ENCODE measurements at places on chromosomes 2 and 18.
A peak's percentile ranks its signal among the peaks of the same experiment; 100 is the strongest.

DNA sequence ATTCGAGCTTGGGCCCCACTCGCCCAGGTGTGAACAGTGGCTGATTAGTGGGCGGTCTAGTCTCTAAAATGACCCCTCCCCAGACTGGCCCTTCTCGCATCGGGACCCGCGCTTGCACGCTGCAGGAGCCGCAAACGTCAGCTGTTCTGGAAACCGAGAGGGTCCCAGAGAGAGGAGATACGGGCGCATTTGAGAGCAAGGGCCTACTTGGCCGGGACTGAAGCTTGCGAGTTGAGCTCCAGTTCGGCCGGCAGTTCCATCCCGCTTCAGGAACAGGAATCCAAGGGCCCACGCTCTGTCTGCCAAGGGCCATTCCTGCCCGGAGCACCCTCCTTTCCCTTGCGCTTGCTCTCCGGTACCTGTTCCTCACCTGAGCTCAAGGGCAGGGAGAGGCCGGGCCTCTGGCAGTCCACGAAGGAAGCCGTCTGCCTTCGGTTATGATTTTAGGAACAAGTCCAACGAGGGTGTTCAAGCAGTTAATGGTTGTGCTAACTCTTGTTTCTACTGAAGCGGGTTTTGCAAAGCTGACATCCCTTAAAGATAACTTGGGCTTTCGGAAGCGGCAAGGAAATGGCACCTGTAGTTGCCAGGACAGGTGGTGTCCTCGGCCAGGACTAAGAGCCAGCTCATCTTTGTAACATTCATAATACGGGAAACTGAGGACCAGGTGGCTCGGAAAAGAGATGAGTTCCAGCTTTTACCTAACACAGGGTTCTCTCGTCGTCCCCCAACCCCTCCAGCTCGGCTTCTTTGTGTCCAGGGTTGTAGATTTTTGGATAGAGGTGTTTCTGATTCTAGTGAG lies 3.9 kb upstream of the DLX1 start:
- DNase-seq = no peak

DNA sequence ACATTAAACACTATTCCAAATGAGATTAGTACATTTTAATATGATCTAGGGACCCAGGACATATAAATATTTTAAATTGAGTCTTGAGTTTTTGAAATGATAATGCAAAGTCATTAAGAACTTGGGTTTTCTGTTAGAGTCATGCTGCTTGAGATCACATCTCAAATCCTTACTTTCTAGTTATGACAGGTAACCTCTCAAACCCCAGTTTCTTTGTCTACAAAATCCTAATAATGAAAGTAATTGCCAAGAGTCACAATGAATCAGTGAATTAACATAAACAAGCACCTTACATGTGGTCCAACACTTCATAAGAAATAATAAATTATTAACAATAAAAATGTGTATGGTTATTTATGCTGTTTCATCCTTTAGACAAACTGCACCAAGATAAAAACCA lies 607.6 kb downstream of the LRP1B start:
- no peak for DNase-seq

GRCh38 chr2:233339427-233339826 lies 14.9 kb upstream of the DGKD start:
- DNase-seq = no peak

- DNase-seq = no peak
Observed at GRCh38 chr2:104654811-104655210, 199.1 kb upstream of the POU3F3 start.

DNA sequence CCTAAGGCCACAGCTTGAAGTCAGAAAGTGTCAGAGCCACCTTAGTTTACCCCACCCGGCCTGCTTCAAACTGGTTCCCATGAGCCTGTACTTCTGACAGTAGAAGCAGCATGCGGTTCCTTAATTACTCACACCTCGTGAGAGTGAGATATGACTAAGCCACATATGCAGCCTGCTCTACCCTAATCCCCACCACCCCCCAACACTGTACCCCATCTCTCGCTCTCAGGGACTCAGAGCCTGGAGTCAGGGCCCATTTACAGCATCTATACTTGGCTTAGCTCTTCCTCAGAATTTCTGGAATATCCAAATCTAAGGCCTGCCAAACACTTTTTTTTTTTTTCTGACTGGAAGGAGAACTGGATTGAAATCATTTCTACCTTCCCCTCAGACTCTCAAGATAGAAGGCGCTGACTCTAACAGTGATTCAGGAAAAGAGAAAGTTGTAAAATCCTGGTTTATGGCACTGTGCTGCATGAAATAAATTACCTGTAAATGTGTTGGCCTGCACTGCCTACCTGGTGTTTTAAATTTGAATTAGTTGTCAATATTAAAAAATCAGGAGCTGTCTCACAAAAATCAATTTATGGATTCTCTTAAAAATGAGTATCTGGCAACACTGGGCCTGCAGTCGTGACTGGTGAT lies 360.0 kb downstream of the RND3 start:
- DNase-seq = no peak

DNA sequence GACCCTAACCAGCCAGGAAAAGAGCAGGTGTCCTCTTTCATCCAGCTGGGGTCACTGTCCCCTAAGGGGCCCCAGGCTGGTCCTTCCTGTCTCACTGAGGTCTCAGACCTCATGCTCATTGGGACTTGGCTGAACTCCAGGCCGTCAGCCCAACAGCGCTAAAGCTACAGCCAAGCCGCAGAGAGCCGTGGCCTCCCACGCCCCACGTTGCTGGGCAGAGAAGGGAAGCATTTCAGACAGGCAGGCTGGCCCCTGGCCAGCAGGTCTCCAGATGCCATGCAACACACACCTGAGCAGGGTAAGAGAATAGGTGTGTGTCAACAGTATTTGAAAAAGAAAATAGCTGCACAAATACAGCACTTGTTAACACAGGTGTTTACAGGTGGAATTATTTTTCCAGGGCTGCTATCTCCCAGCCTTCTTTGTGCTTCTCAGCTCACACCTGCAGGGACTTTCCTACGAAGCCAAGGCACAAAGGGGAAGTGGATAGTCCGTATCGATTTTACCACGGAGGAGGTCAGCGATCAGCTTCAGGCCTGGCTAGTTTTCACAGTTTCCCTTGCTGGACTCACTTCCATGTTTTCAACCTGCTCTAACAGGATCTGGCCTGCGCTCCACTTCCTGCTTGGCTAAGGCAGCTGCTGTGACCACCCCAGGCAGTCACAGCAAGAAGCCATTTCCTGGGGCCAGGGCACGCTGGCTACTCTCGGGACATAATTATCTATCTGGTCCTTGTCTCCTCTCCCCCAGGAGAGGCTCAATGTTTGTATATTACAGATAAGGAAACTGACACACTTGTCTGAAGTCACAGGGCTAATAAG lies 156.1 kb upstream of the ID2 start:
- no peak for DNase-seq

DNA sequence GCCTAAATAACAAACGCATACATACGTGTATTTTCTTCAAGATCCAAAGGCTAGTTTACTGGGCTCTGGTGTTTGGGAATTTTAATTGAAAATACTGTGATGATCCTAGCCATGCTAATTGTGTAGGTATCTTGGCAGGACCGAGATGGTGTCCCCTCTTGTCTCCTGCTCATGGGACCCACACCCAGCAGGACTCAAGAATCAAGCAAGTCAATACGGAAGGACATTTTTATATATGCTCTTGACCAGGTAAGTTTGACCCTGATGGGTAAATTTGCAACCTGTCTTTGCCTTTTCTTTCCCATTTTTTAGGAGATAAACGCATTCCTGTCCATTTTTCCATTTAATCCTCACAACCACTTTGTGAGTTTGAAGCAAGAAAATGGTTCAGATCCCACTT lies 111.8 kb upstream of the MYCN start:
- no peak for DNase-seq

DNA sequence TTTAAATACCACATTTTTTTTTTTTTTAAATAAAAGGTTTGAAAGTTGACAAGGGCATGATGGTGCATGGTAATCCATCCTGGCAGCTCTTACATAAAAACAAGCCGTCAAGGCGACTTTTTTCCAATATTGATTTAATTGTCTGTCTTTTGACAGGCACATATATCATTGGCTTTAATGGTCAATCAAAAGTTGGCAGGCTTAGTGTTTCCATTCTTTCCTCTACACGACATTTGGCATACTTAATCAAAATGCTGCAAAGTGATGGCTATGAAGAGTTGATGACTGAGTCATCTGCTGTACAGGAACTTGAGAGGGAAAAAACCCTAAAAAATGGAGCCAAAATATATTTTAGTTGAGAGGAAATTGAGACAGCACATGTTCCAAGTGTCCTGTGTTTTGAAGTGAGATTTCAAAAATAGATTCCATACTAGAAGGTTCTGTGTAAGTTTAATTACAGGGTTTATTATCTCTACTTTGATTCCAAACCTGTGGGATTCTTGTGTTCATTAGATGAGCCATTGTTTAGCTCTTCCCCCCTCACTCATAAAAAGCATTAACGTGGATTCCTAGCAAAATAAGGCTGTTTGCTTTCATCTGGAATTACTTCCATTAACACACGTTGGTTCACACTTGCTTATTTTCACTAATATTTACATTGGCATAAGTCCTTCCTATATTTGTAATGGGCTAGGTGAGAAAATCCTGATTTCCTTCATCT lies 3.2 kb downstream of the TSHZ1 start:
- DNase-seq = no peak

- DNase-seq = peak; percentile 1
Observed at GRCh38 chr2:239098288-239098970, 250.5 kb downstream of the TWIST2 start.

DNA sequence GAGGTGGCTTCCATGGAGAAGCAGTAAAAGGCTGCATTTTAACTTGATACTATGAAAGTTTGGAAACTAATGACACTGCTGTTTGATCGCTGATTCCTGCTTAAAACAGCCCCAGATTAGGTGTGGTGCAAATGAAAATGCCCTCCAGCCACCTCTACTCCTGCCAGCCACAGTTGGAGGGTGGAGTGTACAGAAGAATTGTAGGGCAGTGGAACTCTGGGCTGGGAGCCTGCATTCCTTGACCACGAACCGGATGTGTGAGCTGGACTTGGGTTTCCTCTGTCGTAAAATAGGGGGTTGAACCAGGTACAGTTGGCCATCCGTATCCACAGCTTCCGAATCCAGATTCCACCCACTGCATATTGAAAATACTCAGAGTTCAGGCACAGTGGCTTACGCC lies 84.6 kb upstream of the RFX8 start:
- no peak for DNase-seq

GRCh38 chr2:200812122-200813022 lies 662 bp downstream of the BZW1 start:
- DNase-seq = peak; percentile 39

DNA sequence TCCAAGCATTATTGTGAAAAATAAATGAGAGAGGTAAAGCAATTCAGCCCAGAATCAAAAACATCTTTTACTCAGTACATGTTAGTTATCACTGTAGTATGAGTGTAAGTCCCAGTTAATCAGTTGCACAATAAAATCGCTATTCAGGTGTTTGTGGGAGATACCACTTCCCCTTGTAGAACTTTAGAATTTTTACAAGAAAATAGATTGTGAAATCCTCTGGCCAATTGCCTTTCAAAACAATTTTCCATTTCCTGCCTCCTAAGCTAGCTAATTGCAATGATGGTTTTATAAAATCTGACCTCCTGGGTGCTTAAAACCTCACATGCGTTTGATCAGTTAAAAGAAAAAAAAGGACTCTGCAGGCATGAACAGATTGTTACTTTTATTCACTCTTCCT lies 332.5 kb downstream of the PID1 start:
- DNase-seq = no peak

DNA sequence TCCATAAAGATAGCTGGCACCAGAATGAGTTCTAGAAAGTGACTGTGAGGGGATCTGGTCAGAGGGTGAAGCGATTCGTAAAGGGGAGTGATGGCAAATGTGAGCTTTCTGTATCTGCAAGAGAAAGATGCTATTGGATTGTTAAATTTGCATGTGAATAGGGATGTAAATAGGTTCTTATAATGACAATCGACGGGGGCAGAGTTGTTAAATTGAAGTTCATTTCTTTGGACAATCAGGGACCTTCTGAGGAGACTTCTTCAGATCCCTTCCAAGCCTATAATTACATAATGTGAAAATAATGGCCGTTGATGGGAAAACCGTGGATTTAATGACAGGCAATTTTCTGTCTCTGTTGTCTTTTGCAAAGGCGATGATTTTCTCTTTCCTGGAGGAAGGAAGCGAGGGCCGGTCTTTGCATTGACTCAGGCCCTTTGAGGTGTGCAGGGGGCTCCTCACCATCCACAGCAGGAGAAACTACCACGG lies 52.2 kb upstream of the TMEM18 start:
- DNase-seq = no peak

DNA sequence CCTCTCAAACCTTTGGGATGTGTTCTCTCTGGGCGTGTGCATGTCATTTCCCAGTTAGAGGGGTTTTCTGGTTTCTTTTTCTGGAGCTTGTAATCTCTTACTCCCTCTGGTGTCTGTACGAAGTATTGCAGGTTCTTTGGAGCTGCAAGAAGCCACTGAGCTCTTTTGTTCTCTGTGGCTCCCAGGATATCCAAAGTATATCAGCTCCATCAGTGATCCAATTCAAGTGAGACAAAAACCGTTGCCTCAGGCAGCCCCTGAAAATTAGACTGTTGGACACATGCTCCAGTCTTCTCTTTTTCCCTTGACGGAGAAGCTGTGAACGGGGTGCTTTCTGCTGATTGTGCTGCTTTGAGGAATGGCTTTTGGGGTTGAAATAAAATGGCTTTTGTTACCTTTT lies 59.0 kb upstream of the LDLRAD4 start:
- DNase-seq = no peak

GRCh38 chr2:155391613-155392130 lies 693.2 kb downstream of the KCNJ3 start:
- DNase-seq = no peak

DNA sequence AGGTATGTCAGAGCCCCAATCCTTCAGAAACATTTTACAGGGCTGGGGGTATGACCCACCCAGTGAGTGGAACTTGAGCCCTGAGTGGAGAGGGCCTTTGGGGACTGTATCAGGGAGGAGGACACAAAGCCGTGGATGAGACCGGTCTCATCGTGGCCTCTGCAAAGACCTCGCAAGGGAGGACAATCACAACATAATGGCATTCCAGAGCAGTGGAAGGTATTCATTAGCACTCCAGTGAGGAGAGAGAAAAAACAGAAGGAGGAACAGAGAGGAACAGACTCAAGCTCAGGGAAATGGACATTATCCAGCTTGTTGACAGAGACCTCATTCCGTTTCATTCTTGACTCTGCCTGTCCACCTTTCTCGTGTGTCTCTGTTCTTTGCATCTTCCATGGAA lies 38.8 kb upstream of the CTAGE1 start:
- no peak for DNase-seq

GRCh38 chr2:170276056-170276455 lies 98.1 kb downstream of the MYO3B start:
- DNase-seq = no peak

DNA sequence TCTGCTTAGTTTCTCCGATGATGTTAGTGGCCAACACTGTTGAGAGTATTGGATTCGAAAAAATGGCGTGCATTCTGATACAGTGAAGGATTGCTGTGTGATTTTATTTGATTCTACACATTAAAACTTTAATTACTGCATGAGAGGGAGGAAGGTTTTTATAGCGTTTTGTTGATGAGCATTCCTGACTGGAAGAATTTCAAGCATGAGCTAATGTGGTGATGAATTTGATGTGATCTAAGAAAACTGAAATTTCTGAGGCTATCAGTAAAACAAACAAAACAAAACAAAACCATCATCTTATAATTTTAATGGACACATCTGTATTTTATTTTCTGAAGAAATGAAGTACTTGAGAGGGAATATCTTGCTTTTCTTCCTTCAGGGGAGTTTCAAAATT lies 59.6 kb downstream of the ITGB6 start:
- no peak for DNase-seq
